ENCODE measurements at places on chromosomes 1 and 21.
A peak's percentile ranks its signal among the peaks of the same experiment; 100 is the strongest.

- DNase-seq = no peak
Measured at GRCh38 chr1:198605406-198605805, 33.4 kb upstream of the PTPRC start.

- DNase-seq = no peak
Measured at GRCh38 chr1:231636157-231636556, 9.6 kb downstream of the DISC1 start.

DNA sequence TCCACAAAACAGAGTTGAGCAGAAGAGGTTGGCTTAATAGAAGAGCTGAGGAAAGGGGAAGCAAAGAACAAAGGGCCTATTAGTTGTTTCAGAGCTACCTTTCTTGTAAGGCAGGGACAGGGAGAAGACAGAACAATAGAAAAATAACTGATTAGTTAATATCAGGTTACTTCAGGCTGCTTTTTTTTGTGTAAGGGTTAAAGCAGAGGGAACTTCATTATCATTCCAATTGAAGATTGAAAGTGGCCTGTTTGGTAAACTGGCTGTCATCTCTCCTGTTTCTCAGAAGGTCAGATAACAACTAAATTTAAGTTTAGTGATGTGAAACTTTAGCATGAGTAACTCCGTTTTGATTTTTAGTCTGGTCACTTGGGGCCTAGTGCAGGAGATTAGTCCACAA lies 22.3 kb downstream of the CDC42 start:
- no peak for DNase-seq

GRCh38 chr1:182611326-182611725 lies 7.1 kb upstream of the RGS16 start:
- DNase-seq = no peak

DNA sequence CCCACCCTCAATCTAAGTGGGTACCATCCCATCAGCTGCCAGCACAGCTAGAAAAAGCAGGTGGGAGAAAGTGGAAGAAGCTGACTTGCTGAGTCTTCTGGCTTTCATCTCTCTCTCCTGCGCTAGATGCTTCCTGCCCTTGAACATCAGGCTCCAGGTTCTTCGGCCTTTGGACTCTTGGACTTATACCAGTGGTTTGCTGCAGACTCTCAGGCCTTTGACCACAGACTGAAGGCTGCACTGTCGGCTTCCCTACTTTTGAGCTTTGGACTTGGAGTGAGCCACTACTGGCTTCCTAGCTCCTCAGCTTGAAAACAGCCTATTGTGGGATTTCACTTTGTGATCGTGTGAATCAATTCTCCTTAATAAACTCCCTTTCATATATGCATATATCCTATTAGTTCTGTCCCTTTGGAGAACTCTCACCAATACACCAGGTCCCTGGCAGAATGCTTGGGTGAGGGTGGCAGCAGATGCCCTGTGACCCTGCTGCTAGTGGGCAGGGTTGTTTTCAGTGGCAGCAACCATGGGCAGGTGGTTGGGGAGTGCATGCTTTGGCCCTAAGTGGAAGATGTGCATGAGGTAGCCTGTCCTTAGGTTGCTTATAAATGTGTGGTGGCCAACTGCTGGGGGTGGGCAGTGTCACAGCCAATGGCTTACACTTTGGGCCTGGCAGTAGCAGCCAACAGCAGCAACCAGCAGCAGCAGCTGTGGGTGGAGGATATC lies 10.8 kb upstream of the ADAM30 start:
- DNase-seq = no peak

- DNase-seq = peak; percentile 13
Measured at GRCh38 chr1:71081697-71082080, 854 bp upstream of the ZRANB2 start.

- DNase-seq = no peak
Measured at GRCh38 chr1:145785547-145785946, 38.3 kb downstream of the RNF115 start.

GRCh38 chr1:110554871-110555801 lies 36.2 kb upstream of the KCNA10 start:
- peak; percentile 59 for DNase-seq

DNA sequence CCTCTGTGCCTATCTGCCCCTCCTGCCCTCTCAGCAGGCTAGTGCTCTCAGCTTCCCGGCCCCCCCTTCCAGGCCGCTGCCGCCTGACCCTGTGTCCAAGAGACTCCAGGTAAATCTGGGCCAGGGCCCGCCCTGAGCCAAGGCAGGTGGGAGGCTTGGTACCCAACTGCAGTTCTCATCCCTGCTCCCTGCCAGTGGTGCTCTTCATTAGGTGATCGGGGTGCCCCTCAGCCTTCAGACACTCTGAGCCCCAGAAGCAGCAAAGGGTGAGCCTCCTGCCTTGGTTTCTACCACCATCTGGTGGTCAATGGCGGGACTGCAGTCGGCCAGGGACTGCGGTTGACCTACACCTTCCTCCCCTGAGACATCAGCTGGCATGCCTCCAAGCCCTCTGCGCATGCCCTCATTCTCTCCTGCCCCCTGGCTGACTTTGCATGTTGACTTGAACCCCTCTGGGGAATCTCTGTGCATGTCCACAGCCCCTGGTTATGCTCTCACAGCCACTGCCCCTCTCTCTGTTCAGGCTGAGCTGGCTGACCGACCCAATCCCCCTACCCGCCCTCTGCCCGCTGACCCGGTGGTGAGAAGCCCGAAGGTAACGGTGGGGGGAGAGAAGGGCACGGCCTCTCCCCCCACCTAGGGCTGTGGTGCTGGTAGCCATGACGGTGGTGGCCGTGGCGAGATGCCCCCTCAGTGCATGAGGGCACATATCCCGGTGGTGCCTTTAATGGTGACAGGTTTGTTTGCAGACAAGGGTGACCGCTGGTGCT lies 2.0 kb upstream of the EFNA4 start:
- peak; percentile 56 for DNase-seq

DNA sequence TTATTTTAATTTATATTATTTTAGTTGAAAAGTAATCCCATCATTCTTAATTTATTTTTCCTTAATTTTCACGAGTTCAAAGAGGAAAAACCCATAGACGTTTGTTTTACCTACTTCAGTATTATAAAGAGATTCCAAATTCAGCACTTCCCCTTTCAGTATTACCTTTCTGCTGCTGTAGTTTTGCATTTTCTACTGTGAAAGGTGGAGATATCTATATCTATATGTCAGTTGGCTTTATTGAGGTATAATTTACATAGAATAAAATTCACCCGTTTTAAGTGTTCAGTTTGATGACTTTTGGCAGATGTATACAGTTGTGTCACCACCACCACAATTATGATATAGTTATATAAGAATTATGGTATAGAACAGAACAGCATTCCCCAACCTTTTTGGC lies 33.0 kb downstream of the MAST2 start:
- DNase-seq = no peak

- DNase-seq = peak; percentile 87
Measured at GRCh38 chr1:234848972-234849649, 239.1 kb upstream of the IRF2BP2 start.

DNA sequence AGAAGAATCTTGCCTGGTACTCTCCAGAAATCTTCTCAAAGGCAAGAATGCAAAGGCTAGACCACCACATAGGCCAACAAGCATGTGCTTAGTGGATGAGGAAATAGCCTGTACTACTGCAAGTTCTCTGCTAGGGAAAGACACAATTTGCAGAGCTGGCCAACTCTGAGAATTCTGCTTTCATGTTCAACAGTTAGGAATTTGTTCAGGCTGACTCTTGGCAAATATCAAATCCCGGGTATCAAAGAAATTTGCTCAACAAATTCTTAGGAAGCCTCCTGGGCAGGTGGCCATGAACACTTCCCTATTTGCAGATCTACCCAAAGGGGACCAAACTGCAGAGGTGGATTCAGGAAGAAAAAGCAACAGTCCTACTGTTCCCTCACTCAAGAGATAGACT lies 15.0 kb upstream of the H3-3A start:
- no peak for DNase-seq

GRCh38 chr1:217921126-217921904 lies 290.2 kb downstream of the SPATA17 start:
- DNase-seq = no peak

DNA sequence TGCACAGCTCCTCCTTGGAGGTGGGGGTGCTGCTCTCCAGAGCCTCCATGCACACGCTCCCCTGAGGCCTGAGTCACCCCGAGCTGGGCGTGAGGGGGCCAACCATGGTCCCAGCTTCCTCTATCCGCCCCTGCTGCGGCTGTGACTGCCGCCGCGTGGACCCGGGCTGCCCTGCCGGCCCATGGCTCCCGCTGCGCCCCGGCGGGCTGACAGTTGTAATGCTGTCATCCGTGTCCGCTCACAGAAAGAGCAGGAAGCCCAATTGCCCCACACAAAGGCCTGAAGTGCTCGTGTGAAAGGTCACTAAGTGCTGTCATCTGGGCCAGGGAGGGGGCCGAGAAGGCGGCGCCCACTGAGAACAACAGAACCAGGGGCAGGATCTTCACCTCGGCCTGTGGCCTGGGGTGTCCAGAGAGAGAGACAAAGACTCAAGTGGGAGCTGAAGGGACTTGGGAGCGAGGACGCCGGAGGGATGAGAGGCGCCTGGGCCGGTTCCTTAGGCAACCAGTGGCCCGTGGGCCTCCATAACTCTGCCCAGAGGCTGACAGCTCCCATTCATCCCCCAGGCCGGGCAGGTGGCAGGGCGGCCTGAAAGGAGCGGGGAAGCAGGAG lies 31.5 kb downstream of the OLIG1 start:
- no peak for DNase-seq

GRCh38 chr1:17009706-17010105 lies 2.0 kb downstream of the ATP13A2 start:
- DNase-seq = no peak

DNA sequence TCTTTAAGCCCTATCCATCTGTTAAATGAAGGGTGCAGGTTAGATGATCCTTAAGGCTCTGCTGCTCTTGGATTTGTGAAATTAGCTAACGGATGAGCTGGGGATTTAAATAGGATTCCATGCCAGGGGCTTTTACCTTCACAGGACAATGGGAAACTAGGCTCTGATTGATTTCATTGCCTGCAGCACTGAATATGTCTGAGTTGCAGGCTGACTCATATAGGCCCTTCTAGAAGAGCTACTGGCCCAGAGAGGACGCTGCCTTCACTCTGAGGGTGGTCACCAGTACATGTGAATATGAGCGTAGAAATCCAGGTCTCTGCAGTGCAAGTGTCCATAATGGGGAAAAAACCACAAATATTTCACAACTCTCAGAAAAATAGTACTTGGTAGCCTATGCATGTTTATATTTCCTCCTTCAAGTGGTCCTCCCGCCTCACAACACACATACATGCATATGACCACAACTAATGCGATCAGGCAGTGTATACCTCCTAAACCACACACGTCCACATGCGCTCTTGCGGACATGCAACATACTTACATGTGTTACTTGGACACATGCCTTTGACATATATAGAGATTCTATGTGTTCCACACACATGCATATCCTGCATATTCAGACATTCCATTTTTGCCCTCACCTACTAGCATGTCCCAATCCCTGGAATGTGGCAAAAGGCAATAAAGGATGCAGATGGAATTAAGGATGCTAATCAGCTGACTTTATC lies 233.8 kb upstream of the JUN start:
- DNase-seq = no peak

GRCh38 chr21:43772425-43772821 lies 3.7 kb downstream of the CSTB start:
- no peak for DNase-seq

- DNase-seq = no peak
Measured at GRCh38 chr1:100976936-100977335, 48.6 kb downstream of the DPH5 start.

Data from pons (tissue), 1 donor.